ENCODE measurements at places on chromosomes 2 and 18.

DNA sequence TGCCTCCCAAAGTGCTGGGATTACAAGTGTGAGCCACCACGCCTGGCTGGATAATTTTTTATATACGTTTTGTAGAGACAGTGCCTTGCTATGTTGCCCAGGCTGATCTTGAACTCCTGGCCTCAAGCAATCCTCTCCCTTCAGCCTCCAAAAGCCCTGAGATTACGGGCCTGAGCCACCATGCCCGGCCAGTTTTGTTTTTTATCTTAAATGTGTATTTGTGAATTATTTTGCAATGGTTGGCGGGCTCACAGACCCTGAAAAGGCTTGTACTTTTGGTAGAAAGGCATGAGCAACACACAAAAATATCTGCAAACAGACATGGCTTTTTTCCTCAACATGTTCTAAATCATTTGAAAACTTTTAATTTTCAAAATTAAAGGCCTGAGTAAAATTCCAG lies 73.4 kb upstream of the TMEM18 start:
- DNase-seq, result no peak

DNA sequence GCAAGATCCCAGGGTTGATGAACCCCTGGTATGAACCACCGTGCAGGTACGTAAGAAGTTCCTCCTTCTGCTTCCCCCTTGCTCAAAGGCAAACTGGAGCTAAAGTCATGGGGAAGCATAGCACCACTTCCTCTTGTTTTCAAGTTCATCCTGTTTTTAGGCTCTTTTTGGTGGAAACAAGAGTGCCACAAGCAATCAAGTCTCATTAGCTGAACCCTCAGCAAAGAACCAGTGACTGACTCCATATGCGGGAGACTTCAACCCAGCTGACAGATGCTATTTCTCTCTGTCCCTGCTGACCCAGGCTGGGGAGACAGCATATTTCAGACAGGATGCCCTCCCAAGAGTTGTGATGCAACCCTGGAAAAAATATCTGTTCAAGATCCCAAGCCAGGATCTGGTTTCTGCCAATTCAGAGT lies 47.7 kb downstream of the BCL2 start:
- DNase-seq, result peak; percentile 50

DNA sequence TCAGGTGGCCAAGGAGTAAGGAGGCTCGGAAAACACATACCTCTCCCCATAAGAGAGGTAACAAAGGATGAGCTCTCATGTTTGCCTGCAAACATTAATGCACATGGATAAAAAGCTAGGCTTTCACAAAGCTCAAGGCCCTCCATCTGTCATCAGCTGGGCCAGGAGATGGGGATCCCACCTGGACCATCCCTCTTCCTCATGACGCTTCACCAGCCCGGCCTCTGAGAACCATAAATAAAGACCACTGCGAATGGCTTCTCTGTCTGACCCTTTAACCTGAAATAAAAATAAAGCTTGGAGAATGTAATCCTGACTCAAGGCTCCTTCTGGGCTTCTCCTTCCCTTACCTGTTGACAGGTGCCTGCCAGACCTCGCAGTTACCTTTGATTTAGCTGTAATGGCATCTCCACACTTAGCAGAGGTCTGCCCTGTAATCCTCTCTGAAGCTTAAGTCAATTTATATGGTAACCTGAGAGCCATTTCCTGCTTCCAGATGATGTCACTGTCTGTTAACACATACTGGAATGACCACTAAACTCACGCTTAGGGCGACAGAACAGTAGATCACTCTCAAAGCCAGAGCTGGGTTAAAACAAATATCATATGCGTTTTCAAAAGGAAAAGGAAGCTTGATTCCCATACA lies 29.3 kb upstream of the FOXI3 start:
- peak; percentile 39 for DNase-seq

DNA sequence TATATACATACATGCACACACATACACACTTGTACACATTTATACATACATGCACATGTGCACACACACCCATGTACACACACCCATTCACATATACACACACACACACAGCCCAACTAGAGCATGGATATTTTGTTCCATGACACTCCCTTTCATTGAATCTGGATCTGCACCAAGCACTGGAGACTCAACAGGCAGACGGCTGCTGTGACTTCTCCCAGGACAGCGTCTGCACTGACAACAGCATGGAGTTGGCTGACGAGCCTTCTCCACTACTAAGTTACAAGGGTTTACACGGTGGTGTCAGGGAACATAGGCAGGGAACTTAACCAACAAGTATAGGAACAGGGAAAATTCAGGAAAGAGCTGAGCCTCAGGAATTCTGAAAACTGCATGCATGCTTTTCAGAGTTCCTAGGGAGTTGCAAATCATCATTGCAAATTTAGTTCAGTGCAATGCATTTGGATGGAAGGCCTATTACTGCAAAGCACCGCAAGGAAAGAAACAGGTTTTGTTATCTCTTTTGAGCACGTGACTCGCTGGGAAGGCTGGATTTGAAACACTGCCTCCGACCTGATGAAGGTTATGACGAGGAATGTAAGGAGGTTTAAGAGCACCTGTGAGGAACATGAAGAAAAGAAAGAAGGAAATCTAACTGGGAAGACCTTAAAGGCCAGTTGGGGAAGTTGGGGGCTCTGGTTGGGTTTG lies 35.9 kb downstream of the TMEM18 start:
- no peak for DNase-seq

- no peak for DNase-seq
These were observed 427.1 kb downstream of the RND3 start for GRCh38 chr2:150060341-150060740.

- DNase-seq, result no peak
These were observed 46.3 kb upstream of the LTBP1 start for GRCh38 chr2:32900246-32900973.

DNA sequence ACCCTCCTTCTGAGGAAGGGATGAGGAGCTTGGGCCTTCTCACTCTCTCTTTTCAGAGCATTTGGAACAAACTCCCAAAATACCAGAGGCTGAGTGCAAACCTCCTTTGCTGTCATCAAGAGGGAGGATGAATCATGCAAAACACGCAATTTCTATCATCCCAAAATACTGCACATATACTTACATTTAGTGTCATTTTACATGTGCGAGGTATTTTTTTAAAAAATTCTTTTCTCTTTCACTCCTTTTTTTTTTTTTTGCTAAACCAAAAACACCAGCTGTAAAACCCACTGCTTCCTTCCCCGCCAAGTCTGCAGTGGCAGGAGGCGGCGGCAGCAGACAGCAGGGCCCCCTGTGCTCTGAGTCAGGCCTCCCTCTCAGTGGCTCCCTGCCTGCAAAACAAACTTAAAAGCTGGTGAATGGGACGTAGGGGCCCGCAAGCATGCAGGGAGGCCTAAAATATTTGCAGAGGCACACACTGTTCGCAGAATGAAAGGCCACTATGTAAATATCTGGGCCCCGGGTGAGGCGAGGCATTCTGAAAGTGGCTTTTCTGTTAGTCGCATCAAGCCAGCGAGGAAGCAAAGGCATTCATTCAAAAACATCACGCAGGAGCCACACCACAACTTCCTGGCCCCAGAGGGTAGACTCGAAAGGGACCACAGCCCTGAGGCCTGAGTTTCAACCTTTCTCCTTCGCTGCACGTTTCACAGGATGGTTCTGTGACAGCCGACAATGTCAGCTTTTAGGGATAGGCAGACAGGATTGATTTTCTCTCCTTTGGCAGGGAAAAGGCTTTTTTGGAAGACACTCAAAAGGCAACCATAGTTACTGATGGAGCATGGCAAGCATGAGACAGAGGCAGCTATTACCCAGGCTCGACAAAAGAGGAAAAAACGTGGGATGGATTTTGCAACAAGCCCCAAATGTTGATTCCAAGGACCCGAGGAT lies 73.4 kb downstream of the ACTR2 start:
- no peak for DNase-seq

- DNase-seq, result no peak
These were observed 563.9 kb downstream of the TMX3 start for GRCh38 chr18:68150961-68151360.

- DNase-seq, result no peak
These were observed 70.5 kb upstream of the TTC39C start for GRCh38 chr18:23943903-23944624.

DNA sequence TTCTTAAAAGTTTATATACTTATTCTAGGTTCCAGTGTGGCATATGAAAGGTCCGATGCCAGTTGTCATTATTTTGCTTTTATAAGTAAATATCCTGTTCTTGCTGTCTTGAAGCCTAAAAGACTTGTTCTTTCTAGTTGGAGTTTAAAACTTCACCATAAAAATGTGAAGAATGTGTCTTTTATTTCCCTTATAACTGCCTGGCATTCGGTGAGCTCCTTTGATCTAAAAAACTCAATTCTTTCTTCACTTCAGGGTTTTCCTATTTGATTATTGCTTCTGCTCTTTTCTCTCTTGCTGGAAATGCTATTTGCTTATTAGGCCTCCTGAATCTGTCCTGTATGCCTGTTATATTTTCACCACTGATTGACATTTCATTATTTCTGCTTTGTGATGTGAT lies 51.6 kb downstream of the TSPYL6 start:
- DNase-seq, result no peak

DNA sequence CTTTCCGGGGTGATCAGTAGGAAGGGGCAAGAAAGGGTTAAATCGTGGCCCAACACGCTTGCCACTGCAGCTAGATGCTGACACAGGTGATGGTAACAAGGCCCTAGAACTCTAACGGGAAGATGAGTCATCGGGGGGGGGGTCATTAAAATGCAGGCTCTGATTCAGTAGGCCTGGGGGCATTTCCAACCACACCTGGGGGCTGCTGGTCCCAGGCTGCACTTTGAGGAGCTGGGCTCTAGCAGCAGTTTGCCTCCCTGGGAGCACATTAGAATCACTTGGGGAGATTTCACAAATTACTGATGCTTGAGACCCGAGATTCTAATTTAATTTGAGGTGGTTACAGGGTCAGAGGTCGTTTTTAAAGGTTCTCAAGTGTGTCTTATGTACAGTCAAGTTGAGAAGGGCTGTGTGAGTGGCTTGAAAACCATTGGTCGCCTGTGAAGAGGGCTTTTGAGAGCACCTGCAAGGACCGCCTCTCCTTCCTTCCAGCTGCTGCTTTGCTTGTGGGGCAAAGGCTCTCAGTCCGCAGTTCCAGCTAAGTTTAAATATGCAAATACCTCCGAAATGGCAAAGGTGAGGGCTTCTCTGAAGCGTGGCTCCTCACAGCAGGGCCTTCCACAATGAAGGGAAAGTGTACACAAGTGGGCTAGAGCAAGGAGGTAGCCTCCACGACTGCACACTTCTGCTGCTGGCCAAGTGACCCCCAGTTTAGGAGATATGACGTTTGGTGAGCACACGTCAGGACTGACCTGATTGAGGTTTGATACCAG lies 128.0 kb upstream of the MSH6 start:
- DNase-seq, result no peak

DNA sequence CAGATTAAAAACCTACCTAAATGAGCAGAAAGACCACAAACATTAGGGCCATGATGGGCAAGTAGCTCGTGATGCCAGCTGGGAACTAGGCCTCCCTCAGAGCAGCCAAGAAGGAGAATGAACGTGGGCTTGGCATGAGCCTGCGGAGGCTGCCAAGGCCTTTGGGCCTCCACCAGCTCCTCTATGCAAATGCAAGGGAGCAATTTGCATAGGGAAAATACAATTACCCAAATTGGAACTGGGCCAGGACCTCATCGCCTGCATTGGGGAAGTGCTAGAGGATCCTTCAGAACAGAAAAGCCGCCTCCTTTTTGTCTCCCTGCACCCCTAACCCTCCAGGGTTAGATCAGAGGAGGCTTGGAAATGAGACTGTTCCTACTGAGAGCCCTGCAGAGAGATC lies 326.4 kb downstream of the SMAD2 start:
- no peak for DNase-seq

- no peak for DNase-seq
These were observed 263.4 kb downstream of the NEDD4L start for GRCh38 chr18:58307441-58307840.

DNA sequence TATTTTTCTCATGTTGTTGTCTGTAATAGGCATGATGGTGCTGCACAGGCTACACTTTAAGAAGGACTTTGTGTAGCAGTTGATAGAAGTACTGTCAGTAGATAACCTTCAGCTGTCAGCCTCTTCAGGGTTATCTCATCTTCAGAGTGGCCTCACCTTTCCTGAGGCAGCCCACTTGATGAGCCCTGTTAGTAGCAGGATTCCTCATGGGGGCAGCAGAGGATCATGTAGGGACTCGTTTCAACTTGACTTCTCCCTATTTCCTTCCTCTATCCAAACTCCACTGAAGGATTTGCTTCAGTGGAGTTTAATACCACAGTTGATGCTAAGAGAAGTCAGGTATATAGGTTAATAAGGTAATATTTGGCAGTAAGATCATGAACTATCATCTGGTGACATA lies 530.3 kb upstream of the FSIP2 start:
- peak; percentile 60 for DNase-seq

- DNase-seq, result peak; percentile 59
These were observed 245.0 kb downstream of the PTGR3 start for GRCh38 chr18:74963820-74964446.

DNA sequence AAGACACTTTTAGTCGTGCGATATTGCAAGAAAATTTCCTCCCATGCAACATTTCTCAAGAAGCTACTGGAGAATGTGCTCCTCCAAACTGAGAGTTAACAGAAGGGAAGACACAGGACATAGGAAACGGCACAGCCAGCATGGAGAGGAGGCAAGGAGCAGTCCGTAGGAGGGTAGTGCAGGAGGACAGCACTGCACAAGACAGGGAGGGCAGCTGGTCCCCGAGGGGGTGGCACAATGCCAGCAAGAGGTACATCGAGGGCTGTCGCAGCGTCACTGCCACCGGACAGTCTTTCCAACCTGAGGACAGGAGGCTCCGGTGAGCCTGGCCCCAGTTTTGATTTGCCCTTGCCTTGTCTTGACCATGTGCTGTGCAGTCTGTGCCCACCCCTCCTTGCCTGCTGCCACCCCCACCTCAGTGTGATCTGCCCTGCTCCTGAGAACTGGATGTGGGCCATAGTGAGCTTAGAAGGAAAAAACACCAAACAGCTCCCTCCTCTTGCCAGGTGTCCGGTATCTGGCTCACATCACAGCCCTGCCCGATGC lies 81.6 kb upstream of the LAPTM4A start:
- DNase-seq, result no peak

DNA sequence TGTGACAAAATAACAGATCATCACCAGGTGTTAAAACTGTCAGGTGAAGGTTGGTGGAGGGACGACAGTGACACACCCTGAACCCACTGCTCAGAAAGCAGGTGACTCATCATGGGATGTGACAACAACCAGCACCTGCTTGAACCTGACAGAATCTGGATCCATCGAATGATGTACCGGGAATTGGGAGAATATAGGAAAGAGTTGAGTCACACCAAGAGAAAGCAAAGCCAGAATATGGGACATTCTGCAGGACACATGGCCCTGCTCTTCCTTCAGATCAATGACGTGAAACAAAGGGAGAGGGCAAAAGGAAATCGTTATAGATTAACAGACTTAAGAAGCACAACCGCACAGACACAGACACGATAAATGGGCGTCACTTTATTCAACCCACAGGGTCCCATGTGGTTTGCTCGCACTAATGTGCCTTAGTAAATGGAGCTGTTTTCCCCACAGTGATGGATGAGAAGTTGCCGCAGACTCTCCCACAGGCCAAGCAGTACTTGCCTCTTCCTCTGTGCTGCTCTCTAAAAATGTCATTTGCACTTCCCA lies 100.1 kb downstream of the CRACDL start:
- no peak for DNase-seq
